H7 (cell line): ENCODE measurements at places on chromosomes 1 and 21. TPM values are rescaled to one million over a fixed set of nuclear protein-coding genes. Genes with fewer than 3 reads are reported as not detected.
A peak's percentile ranks its signal among the peaks of the same experiment; 100 is the strongest.

DNA sequence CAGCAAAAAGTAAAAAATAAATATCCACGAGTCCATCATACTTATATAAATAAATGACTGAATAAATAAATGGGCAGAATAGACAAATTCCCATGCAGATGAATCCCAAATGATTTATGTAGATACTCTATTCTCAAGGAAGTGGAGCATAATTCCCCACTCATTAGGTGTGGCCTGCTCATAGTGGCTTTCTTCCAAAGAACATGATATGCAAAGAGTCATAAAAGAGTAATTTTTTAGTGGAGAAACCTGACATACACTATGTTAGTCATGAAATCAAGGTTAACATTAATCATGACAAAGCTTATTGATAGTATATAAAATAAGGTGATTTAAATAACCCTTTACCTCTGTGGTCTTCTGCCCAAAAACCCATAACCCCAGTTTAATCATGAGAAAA is 298.9 kb downstream of the DPYD start:
- DNase-seq: no peak

- DNase-seq: no peak
These were observed 166.8 kb upstream of the HMCN1 start for GRCh38 chr1:185567440-185567839.

DNA sequence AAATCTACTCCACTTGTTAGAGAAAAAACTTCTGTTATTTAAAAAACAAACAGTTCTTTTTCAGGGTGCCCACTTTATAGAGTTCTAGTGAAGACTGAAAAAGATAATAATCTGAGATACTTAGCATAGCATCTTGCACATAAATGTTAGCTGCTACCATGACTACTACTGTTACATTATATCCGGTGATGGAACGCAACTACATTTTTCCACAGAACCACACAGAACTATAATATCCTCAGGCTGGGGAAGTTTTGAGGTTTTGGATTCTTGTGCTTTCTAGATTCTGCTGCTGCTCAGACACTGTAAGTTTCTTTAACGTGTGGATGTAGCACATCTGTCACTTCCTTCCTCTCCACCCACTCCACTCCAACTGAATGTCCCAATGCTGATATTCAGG is 110.3 kb downstream of the PTPN14 start:
- no peak for DNase-seq

- peak; percentile 94 for DNase-seq
These were observed at the start of gene TRAPPC10 for GRCh38 chr21:44011579-44012473. TSS of gene TRAPPC10 (plus strand) at chr21:44012309. CDS start at chr21:44012494, 185 bp downstream.

DNA sequence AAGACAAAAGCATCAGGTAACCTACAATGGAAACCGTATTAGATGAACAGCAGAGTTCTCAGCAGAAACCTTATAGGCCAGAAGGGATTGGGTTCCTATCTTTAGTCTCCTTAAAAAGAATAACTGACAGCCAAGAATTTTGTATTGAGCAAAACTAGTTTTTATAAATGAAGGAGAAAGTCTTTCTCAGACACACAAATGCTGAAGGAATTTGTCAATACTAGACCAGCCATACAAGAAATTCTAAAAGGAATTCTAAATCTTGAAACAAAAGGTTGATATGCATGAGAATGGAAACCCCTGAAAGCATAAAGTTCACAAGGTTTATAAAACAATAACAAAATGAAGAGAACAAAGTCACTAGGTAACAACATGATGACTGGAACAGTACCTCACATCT is 58.1 kb downstream of the NEK7 start:
- no peak for DNase-seq

GRCh38 chr1:246012341-246012740 is 494.7 kb downstream of the SMYD3 start:
- peak; percentile 47 for DNase-seq

DNA sequence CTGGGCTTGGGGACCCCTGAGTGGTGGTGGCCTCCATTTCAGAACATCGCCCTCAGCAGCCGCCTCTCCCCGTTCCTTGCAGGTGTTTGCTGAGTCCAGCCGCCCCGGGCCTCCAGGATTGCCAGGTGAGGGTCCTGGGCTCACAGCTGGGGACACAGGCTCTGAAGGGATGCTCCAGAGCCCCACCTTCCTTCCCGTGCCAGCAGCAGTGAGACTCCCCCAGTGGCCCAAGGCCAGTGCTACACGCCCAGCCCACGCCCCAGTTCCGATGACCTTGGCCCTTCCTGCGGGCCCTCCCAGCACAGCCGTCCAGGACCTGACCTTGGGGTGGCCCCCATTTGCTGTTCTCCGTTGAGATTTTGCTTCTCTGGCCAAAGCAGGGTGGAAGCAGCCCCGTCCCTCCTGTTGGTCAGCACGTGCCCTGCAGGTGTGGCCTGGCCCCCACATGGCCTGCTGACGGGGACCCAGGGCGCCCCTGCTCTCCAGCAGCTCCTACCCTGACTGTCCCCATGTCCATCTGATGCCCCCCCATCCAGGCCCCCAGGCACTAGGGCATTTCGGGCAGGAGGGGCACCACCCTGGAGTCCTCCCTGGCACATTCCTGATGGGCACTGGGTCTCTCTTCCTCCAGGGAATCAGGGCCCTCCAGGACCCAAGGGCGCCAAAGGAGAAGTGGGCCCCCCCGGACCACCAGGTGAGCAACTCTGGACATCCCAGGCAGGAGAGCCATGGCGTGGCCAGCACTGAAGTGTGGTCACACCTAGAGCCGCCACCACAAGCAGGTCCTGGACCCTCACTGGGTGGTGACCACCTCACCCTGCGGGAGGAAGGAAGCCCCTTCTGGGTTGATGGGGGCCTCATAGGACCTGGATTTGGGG is 45.0 kb downstream of the SLC19A1 start:
- DNase-seq: no peak

DNA sequence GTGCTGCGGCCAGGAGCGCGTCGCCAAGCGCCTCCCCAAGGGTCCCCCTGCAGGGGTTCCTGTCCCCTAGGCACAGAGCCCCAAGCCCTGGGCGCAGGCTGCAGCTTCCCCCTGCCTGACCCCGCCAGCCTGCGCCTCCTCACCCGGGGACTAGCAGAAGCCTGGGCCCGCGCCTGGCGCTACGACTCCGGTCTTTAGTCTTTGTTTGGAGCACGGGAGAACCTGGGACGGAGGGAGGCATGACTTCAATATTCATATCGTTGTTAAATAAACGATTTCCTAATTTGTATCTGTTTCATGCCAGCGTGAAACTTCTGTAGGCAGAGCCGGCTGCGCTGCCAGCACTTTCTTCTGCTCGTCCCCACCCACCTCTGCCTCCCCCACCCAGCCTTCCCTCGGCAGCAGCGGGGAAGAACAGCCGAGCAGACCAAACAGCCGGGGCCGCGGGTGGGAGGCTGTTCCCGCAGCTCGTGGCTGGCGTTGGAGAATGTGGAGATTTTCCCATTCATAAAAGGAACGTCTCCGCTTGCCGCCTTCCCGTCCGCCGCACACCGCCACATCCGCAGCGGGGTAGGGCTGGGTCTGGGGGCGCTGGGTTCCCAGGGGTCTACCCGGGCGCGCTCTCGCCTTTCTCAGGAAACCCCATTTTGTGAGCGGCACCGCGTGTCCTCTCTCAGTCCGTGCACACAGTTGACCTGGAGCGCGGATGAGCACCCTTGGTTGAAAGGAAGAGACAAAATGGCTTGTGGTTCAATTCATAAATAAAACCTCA is 777 bp upstream of the TRIM67 start:
- peak; percentile 67 for DNase-seq

DNA sequence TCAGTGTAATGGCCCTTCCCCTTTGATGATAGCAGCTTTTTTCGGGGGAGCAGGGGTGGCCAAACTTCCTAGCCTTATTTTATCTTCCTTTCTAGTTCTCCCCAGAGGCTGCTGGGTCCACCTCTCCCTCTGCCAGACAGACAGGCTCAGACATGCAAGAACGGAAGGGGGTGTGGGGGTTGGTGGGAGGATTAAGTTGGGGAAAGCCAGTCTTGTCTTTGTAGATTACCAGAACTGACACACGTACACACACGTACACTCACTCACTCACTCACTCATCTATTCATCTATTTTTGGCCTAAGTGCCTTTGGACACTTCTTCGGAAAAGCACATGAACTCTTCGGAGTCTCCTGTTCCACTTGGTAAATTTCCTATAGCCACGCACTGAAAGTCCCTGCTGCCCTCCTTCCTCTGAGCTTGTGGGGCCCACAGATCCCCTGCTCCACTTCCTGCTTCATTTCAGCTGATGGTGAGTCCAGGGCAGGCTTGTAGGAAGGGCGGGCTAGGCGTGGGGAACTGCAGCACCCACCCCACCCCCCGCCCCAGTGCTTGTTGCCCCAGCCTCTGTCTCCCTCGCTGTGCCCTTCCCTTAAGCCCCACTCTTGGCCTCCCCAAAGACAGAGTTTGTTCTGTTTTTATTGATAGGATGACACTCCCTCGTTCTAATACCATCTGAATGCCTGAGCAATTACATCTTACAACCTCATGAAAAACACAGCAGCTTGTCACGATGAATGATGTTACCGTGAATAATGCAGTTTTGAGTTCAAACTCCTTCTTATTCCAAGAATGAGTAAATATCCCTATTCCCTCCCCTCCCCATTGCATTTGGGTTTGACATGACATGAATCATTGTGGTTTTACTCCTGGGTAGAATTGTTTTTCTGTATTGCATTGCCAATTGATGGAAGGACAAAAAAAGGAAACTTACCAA is 60.7 kb upstream of the ATP5PO start:
- DNase-seq: peak; percentile 46

GRCh38 chr1:94734963-94735901 is 84.9 kb upstream of the SLC44A3 start:
- peak; percentile 45 for DNase-seq

DNA sequence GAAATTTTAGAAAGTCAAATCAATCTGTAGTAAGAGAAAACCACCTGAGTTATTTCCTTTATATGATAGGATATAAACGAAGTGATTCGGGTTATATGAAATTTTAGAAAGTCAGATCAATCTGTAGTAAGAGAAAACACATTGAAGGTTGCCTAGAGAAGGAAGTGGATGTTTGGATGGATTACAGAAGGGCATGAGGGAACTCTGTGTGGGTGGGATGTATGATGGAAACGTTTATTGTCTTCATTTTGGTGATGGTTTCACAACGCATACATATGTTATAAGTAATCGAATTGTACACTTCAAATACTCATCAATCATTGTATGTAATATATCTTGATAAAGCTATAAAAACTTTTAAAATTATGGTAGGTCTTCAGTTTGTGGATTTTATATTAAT is 5.1 kb downstream of the CR1 start:
- DNase-seq: no peak

GRCh38 chr1:68217060-68217554 is 15.2 kb downstream of the WLS start:
- no peak for DNase-seq

DNA sequence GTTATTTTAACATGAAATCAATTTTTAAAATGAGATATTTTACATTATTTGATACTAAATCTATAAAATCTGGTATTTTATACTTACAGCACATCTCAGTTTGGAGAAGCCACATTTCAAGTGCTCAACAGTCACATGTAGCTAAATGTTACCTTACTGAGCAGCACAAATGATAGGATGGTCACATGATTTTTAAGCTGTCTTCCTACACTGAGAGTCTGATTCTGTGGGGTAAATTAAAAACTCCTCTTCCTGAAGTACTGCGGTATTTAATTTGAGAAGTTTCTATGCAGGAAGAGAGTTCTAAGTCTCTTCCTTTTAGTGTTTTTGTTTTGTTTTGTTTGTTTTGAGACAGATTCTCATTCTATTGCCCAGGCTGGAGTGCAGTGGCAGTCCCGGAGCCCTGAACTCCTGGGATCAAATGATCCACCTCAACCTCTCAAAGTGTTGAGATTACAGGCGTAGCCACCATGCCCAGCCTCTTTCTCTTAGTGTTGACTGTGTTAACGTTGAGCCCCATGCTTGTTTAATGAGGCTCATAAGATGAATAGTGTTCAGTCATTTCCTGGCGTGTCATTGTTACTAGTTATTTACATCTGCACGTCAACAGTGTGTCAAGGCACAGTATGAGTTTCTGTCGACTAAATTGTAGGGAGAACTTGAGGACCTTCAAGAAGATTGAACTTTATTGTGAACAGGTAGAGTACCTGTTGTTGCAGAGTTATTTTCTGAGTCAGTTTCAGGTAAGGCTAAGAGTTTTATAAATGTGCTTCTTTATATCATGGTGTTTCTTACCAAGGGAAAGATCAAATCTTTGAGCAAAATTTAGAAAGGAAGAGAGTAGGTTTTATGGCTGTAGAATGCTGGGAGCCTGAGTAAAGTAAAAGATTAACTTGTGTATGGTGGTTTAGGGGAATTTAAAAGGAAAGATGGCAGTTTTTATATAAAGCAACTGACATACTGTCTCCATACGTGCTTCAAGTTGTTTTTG is 3.3 kb downstream of the CNST start:
- no peak for DNase-seq

- no peak for DNase-seq
These were observed 284.4 kb upstream of the C1orf105 start for GRCh38 chr1:172135978-172136610.

DNA sequence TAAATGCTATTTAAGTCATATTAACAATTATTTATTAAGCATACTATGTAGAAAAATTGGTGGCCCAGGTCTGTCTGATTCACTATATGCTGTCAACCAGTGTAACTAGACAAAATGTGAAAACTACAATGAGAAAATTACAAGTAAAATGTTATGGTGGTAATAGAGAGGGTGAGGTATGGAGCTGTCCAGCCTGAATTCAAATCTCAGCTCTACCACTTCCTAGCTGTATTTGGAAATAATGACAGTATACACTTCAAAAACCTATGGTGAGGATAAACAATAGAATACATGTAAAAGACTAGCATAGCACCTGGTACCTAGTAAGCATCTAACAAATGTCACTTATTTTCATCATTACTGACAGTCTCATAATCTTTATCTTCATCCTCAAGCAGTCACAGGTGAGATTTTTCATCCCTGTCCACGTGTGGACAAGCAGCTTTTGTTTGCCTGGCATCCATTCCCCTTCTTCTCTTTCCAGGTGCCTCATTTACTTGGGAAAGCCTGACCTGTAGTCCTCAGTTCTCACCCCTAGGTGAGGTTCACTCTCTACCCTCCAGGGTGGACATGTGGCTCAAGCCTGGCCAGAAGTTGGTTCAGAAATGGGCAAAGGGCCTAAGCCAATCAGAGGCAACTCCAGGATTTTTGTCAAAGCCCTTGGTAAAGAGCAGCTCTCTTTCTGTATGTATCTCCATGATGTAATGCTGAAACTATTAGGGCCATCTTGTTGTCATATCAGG is 29.5 kb downstream of the EGLN1 start:
- DNase-seq: peak; percentile 35

GRCh38 chr1:233015965-233016364 is 65.6 kb downstream of the NTPCR start:
- DNase-seq: no peak

GRCh38 chr1:38528623-38529022 is 330.9 kb downstream of the RRAGC start:
- no peak for DNase-seq

GRCh38 chr1:56295949-56296929 is 283.1 kb downstream of the PLPP3 start:
- DNase-seq: peak; percentile 2

GRCh38 chr1:216448011-216448510 is 24.8 kb upstream of the USH2A start:
- no peak for DNase-seq

GRCh38 chr21:32197896-32198295 is 81.0 kb downstream of the MIS18A start:
- no peak for DNase-seq

RAB29 gene
- 7.6 and 10.7 TPM in 2 replicates for total RNA-seq

HPDL gene
- 87.5 and 134 TPM in 2 replicates for total RNA-seq

TSTD1 gene
- total RNA-seq: 91.3 and 114 TPM in 2 replicates

RBP7 gene
- total RNA-seq: 1.1 and 1.7 TPM in 2 replicates

S1PR1 gene
- total RNA-seq: 0.62 and 2.4 TPM in 2 replicates

MCM3AP gene
- total RNA-seq: 84.8 and 112 TPM in 2 replicates

CD84 gene
- total RNA-seq: not detected in 2 replicates

NR1I3 gene
- not detected in 2 replicates for total RNA-seq

RAB25 gene
- total RNA-seq: 18.3 and 27.6 TPM in 2 replicates

RNF187 gene
- total RNA-seq: 175 and 183 TPM in 2 replicates

PDIK1L gene
- 5.9 and 6.0 TPM in 2 replicates for total RNA-seq

RGSL1 gene
- not detected in 2 replicates for total RNA-seq

UTS2 gene
- total RNA-seq: 0.35 and 1.3 TPM in 2 replicates
